ENCODE measurements at places on chromosomes 16 and 17. TPM values are rescaled to one million over a fixed set of nuclear protein-coding genes. Genes with fewer than 3 reads are reported as not detected.

TVP23A gene
- total RNA-seq, result not detected

AXIN2 gene
- 4.4 TPM for total RNA-seq

CEMP1 gene
- total RNA-seq, result not detected

NXPH3 gene
- total RNA-seq, result 0.10 TPM

KRTAP4-3 gene
- not detected for total RNA-seq

WFIKKN2 gene
- total RNA-seq, result not detected

CIITA gene
- total RNA-seq, result 1.8 TPM

FBXL16 gene
- total RNA-seq, result 14.1 TPM

ESRP2 gene
- 0.27 TPM for total RNA-seq

SKAP1 gene
- 71.7 TPM for total RNA-seq

CPNE7 gene
- 7.1 TPM for total RNA-seq

KRTAP2-2 gene
- not detected for total RNA-seq

SPATA32 gene
- total RNA-seq, result not detected

TLCD1 gene
- 9.1 TPM for total RNA-seq

CCL17 gene
- 1.6 TPM for total RNA-seq

VWA3A gene
- not detected for total RNA-seq

ALDOC gene
- total RNA-seq, result 75.2 TPM

ADAM11 gene
- total RNA-seq, result 0.12 TPM

CBFA2T3 gene
- 0.12 TPM for total RNA-seq

MMP28 gene
- not detected for total RNA-seq

TSNAXIP1 gene
- total RNA-seq, result 0.77 TPM

FOXL1 gene
- not detected for total RNA-seq

SNX20 gene
- 55.4 TPM for total RNA-seq

TGFB1I1 gene
- 0.80 TPM for total RNA-seq

All from activated CD4-positive, alpha-beta memory T cell treated with anti-CD3 and anti-CD28 coated beads for 36 hours (primary cell).